ENCODE measurements at places on chromosomes 5 and 9. TPM values are rescaled to one million over a fixed set of nuclear protein-coding genes. Genes with fewer than 3 reads are reported as not detected.
A peak's percentile ranks its signal among the peaks of the same experiment; 100 is the strongest.

Gene ADCY2
- 0.17 TPM for total RNA-seq

DNA sequence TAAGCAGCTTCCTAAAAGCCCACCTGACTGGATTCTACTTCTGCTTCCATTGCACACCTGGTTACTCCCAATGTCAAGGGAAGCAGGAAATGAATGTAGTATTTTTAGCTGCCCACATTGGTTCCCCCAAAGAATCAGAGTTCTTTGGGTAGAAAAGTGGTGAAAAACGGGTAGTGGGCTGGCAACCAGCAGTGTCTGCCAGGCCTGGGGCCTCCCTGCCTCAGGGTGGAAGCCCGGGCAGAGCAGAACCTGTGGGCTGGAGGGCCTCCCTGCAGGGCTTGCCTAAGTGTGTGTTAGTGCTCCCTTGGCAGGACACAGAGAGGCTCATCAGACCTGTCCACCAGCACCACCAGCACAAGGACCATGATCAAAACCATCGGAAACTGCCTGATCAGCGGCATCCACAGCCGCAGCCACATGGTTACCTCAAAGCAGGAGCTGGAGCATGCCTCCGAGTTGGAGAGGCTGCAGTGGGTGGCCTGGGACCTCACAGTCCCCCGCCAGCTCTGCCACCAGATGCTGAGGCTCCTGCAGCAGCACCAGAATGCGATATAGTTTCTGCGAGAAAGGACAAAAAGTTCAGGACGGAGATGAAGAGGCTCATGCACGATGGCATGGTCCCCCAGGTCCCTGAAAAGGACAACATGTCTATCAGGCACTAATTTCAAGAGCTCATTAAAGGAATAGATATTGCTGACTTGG is 72.2 kb downstream of the PTPDC1 start:
- H3K27ac ChIP-seq = no peak overlapping the region
- no peaks in the 10 kb centered on the region for H3K36me3 ChIP-seq
- no peaks in the 10 kb centered on the region for H3K27me3 ChIP-seq
- DNase-seq = no peak
- H3K4me1 ChIP-seq = peaks cover 12% of the 10 kb centered on the region

Gene PRKACG
- not detected for total RNA-seq

- H3K4me3 ChIP-seq = no peak overlapping the region
- no peaks in the 10 kb centered on the region for H3K4me1 ChIP-seq
- H3K36me3 ChIP-seq = no peaks in the 10 kb centered on the region
- DNase-seq = no peak
Measured at GRCh38 chr5:179143446-179143845, 83.3 kb downstream of the ZNF354C start.

GRCh38 chr5:112737070-112737462 is 619 bp upstream of the APC start:
- no peak for DNase-seq
- H3K27ac ChIP-seq = peak overlapping the region; percentile 61
- peak overlapping the region; percentile 62 for H3K4me3 ChIP-seq
- H3K27me3 ChIP-seq = no peaks in the 10 kb centered on the region
- no peaks in the 10 kb centered on the region for H3K36me3 ChIP-seq

GRCh38 chr5:157045601-157046000 is 13.3 kb downstream of the HAVCR1 start:
- no peak overlapping the region for H3K4me3 ChIP-seq
- no peak overlapping the region for H3K27ac ChIP-seq
- H3K4me1 ChIP-seq = no peaks in the 10 kb centered on the region
- H3K36me3 ChIP-seq = no peaks in the 10 kb centered on the region

- H3K36me3 ChIP-seq = peaks cover 14% of the 10 kb centered on the region
- H3K27ac ChIP-seq = no peak overlapping the region
- H3K27me3 ChIP-seq = no peaks in the 10 kb centered on the region
- no peak for DNase-seq
- no peaks in the 10 kb centered on the region for H3K4me1 ChIP-seq
Measured at GRCh38 chr5:133015466-133015865, 10.9 kb downstream of the ZCCHC10 start.

- no peak for DNase-seq
- no peaks in the 10 kb centered on the region for H3K27me3 ChIP-seq
- no peak overlapping the region for H3K4me3 ChIP-seq
- H3K27ac ChIP-seq = no peak overlapping the region
Measured at GRCh38 chr9:68515326-68516017, 25.2 kb downstream of the TMEM252 start.

DNA sequence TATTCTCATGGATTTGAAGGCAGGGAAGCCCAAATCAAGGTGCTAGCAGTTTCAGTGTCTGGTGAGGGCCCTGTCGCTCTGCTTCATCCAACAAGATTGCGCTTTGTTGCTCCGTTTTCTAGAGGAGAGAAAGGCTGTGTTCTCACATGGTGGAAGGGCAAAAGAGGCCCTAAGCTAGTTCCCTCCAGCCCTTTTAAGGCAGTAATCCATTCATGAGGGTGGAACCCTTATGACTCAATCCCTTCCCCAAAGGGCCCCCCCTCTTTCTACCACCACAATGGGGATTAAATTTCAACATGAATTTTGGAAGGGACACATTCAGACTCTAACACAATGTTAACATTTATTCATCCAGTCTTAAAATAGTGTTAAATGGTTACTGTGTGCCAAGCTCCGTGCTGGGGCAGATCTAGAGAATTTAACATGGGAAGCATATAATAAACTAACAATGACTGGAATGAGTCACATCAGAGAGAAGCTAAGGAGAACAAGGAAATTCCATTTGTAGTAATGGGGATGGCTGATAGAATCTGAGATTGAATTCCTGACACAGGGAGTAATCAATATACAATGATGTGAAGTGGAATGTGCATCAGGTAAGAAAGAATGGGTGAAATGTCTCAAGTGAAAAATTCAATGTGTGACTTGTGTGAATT is 382.8 kb upstream of the ZNF608 start:
- H3K36me3 ChIP-seq = no peaks in the 10 kb centered on the region
- no peak overlapping the region for H3K27ac ChIP-seq
- no peaks in the 10 kb centered on the region for H3K27me3 ChIP-seq

DNA sequence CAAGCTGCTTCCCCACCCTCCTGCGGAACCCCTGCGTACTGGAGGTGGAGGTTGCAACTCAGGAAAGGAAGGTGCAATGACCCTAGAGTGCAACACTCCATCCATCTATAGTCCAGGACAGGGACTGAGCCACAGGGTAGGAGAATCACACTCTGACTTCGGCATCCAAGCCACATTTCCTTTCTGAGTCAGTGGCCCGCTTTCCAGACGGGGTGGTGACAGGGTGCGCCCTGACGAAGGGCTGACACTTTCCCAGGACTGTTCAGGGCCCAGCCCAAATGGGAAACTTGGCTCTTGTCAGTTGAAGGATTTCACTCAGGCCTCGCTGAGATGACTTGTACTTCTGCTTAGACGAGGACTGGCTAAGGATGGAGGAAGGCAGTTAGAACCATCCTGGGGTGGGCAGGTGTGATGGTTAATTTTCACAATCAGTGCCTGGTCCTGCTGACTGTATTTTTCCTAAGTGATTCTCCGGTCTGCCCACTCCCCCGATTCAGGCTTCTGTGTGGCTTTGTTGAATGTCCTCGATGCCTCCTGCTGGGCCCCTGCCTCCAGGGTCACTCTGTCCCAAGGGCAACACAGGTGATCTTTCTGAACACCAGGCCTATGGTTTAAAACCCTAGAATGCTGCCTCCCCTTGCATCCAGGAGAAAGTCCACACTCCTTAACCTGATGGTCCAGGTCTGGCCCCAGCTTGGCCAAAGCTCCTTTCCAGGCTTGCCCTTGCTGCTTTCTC is 228.1 kb downstream of the FSTL4 start:
- no peak for DNase-seq
- no peaks in the 10 kb centered on the region for H3K36me3 ChIP-seq
- no peaks in the 10 kb centered on the region for H3K27me3 ChIP-seq

GRCh38 chr9:89786655-89787054 is 181.8 kb downstream of the GADD45G start:
- H3K4me1 ChIP-seq = peaks cover 4% of the 10 kb centered on the region
- H3K4me3 ChIP-seq = no peak overlapping the region
- no peak for DNase-seq
- no peak overlapping the region for H3K27ac ChIP-seq
- no peaks in the 10 kb centered on the region for H3K36me3 ChIP-seq

Gene CAMK2A
- 1.5 TPM for total RNA-seq

DNA sequence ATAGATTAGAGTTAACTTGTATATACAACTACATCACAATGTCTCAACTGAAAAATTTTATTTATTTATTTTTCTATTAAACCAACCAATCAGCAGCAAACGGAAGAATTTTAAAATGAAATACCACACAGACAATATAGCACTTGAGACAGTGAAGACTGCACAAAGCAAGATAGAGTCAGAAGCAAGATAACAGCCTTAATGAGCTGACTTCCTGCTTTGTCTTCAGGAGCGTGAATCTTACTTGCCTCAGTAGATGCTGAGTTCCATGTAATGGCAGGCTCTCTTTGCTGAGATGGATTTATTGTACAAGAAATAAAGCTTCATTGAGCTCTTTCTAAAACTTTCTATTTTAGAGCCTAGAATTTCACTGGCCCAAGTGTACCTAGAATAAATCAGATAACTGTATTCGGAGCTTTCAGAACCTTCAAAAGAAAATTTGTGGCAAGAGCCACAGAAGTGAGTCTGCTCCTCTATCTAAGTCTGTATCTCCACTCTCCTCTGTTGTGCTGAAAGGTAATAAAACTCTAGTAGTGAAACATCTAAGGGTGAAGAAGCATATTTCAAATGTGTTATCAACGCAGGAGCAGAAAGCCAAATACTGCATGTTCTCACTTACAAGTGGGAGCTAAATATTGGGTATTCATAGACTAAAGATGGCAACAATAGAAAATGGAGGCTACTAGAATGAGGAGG is 83.3 kb upstream of the ANKRD55 start:
- no peaks in the 10 kb centered on the region for H3K36me3 ChIP-seq
- no peak overlapping the region for H3K27ac ChIP-seq
- no peaks in the 10 kb centered on the region for H3K27me3 ChIP-seq
- H3K4me1 ChIP-seq = peaks cover 4% of the 10 kb centered on the region
- no peak overlapping the region for H3K4me3 ChIP-seq
- DNase-seq = no peak

DNA sequence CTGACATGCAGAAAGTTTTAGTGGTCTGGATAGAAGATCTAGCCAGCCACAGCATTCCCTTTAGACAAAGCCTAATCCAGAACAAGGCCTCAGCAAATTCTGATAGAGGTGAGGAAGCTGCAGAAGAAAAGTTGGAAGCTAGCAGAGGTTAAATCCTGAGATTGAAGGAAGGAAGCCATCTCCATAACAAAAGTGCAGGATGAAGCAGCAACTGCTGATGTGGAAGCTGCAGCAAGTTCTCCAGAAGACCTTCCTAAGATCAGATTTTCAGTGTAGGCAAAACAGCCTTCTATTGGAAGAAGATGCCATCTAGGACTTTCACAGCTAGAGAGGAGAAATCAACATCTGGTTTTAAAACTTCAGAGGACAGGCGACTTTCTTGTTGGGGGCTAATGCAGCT is 77.5 kb downstream of the TRIO start:
- no peaks in the 10 kb centered on the region for H3K27me3 ChIP-seq
- no peak overlapping the region for H3K4me3 ChIP-seq
- peaks cover 58% of the 10 kb centered on the region for H3K4me1 ChIP-seq
- H3K27ac ChIP-seq = no peak overlapping the region
- no peak for DNase-seq
- no peaks in the 10 kb centered on the region for H3K36me3 ChIP-seq

DNA sequence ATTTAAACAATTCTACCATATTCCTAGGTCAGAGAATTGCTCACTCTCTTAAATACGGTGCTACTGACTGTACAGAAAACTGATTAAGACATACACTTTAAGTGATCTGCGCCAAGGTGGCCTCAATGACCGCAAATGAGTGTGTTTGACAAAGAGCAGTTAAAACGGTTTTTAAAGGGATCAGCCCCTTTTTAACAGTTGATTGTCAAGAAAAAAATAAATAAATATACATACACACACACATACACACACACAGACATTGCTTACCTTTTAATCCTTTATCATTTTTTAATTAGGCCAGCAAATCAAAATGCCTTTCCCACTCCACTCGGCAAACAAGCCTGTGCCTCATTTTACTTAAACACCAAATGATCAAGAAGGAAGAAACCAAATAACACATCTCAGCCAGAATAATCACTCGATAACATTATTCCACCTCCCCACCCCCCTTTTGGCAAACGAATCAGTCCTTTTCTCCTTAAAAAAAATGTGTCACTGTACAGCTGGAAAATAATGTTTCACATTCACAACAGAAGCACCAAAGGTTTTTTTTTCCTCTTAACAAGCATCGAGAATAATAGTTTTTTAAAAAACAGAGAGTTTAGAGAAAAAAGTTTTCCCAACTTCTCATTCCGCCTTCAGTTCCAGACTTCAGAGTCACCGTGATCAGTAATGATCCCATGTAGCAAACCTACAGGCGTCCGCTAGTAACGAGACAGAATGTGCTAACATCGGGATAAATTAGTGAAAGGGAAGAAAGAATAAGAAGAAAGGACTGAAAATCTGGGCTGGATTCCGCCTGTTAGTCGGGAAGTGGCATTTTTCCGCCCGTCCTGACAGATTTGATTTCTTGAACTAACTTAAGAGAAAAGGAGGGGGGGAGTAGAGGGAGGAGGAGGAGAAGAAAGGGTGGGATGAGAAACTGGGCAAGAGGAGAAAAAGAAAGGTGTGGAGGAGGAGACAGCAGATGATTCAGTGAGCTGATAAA is at the start of gene ZNF608:
Gene ZNF608 (minus strand): TSS at position 712 of the 988 bp plus-strand sequence. CDS start 1,650 bp downstream, outside the sequence.
- peak within 1 kb of the TSS; percentile 70 for H3K4me3 ChIP-seq
- no peaks in the 10 kb centered on the region for H3K36me3 ChIP-seq
- DNase-seq = no peak
- no peaks in the 10 kb centered on the region for H3K27me3 ChIP-seq
- peak within 1 kb of the TSS; percentile 91 for H3K27ac ChIP-seq
- no peaks in the 10 kb centered on the region for H3K4me1 ChIP-seq

GRCh38 chr9:25684321-25684720 is 6.1 kb upstream of the TUSC1 start:
- no peaks in the 10 kb centered on the region for H3K27me3 ChIP-seq
- H3K27ac ChIP-seq = no peak overlapping the region
- no peak overlapping the region for H3K4me3 ChIP-seq
- peaks cover 1% of the 10 kb centered on the region for H3K4me1 ChIP-seq
- H3K36me3 ChIP-seq = no peaks in the 10 kb centered on the region

Gene HTR1A
- total RNA-seq = not detected

GRCh38 chr5:134440201-134440755 is 28.6 kb upstream of the CDKN2AIPNL start:
- H3K27me3 ChIP-seq = no peaks in the 10 kb centered on the region
- peaks cover 36% of the 10 kb centered on the region for H3K4me1 ChIP-seq
- H3K27ac ChIP-seq = no peak overlapping the region
- H3K4me3 ChIP-seq = no peak overlapping the region

GRCh38 chr9:27573634-27574590 is 631 bp upstream of the C9orf72 start:
- peaks cover 15% of the 10 kb centered on the region for H3K4me1 ChIP-seq
- H3K4me3 ChIP-seq = peak overlapping the region; percentile 86
- no peaks in the 10 kb centered on the region for H3K27me3 ChIP-seq
- H3K36me3 ChIP-seq = no peaks in the 10 kb centered on the region
- peak; percentile 95 for DNase-seq
- peak overlapping the region; percentile 99 for H3K27ac ChIP-seq

- peaks cover 36% of the 10 kb centered on the region for H3K4me1 ChIP-seq
- DNase-seq = peak; percentile 75
- no peaks in the 10 kb centered on the region for H3K36me3 ChIP-seq
- no peak overlapping the region for H3K4me3 ChIP-seq
Measured at GRCh38 chr5:54646356-54647101, 129.0 kb downstream of the SNX18 start.

- peaks cover 37% of the 10 kb centered on the region for H3K4me1 ChIP-seq
- DNase-seq = no peak
- H3K27ac ChIP-seq = no peak overlapping the region
- H3K27me3 ChIP-seq = no peaks in the 10 kb centered on the region
- H3K4me3 ChIP-seq = no peak overlapping the region
- H3K36me3 ChIP-seq = no peaks in the 10 kb centered on the region
Measured at GRCh38 chr5:143182901-143183820, 220.3 kb downstream of the NR3C1 start.

Data from upper lobe of right lung (tissue), 1 donor.